ENCODE measurements at places on chromosomes 16 and 17.

DNA sequence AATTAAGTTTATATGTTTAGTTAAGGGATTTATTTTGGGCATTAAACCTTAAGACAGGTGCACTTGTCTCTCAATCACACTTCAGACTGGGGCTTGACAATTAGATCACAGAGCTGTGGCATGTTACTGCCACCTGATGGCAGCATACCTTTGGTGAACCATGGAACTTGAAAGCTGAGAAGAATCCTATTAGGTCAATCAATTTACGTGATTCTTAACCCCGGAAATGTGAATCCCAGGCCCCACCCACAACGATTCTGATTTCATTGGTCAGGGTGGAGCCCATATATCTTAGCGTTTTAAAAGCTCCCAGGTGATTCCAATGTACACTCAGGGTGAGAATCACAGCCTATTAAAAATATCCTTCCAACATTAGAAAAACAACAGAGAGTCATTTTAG lies 91.0 kb downstream of the GSG1L start:
- peak; percentile 48 for DNase-seq

GRCh38 chr16:590188-590814 lies 435 bp downstream of the RAB40C start:
- DNase-seq, result no peak

DNA sequence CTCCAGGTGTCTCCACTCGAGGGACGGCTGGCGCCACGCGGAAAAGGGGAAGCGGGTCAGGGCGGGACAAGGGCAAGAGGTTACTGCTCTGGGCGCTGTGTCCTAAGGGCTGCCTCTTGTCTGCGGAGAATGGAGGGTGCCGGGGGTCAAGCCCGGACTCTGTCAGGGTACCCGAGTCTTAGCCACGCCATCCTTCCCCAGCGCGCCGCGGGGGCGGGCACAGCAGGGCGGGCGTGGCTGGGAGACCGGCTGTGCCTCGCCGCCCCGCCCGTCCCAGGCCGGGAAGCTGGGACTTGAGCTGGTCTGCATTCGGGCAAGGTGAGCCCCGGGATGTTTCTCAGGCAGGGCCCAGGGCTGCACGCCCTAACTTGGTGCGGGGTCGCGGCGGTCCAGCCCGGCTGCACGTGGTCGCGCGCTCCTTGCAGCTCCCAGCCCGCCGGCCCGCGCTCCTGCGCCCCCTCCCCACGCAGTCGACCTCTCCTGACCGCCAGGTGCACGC lies 6.2 kb upstream of the ACTG1 start:
- no peak for DNase-seq

GRCh38 chr16:50539053-50539695 lies 9.0 kb upstream of the NKD1 start:
- no peak for DNase-seq

GRCh38 chr16:2853531-2854073 lies 4.4 kb downstream of the PRSS22 start:
- no peak for DNase-seq

DNA sequence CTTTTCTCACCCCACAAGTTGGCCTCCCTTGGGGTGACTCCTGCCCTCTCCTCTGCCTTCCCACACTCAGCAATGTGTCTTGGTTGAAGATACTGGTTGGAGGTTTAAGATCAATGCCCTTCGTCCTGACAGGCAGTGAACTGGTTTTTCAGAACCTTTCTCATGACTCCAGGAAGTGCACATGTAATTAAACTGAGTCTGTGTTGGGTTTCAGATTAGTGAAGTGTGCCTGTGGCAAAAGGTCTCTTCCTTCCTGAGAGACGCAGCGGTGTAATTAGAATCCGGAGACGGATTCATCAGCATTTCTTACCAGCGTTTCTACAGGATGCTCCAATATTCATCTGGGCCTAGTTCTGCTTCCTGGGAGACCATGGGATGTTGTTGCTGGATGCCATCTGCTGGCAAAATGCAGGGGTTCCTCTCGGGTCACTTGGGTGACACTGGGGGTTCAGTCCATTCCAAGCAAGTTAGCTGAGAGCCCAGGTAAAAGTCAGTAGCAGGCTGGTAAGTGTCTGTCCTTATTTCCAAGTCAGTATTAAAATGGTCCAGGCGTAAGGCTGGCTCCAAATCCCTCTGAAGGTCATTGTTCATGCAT lies 233.3 kb downstream of the XYLT1 start:
- DNase-seq, result no peak

DNA sequence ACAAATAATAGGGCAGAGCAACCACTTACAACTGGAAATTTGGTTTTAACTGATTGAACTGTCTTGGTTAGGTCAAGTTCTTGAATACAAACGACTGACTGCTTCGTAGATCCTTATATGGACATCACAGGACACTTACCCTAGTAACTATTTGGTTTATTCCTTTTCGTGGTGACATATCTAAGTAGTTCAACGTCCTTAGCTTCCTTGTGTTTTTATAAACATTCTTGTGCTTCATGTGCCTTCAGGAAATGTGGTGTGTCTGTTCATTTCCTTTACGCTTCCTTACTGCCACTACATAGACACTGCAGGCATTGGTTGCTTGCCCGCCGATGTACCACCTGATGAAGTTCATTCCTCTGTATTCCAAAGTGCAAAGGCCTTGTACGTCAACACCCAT lies 59.3 kb downstream of the USP10 start:
- DNase-seq, result no peak

GRCh38 chr17:1047177-1047878 lies 50.4 kb downstream of the TIMM22 start:
- DNase-seq, result no peak

GRCh38 chr16:53948734-53949430 lies 244.9 kb downstream of the FTO start:
- DNase-seq, result no peak

DNA sequence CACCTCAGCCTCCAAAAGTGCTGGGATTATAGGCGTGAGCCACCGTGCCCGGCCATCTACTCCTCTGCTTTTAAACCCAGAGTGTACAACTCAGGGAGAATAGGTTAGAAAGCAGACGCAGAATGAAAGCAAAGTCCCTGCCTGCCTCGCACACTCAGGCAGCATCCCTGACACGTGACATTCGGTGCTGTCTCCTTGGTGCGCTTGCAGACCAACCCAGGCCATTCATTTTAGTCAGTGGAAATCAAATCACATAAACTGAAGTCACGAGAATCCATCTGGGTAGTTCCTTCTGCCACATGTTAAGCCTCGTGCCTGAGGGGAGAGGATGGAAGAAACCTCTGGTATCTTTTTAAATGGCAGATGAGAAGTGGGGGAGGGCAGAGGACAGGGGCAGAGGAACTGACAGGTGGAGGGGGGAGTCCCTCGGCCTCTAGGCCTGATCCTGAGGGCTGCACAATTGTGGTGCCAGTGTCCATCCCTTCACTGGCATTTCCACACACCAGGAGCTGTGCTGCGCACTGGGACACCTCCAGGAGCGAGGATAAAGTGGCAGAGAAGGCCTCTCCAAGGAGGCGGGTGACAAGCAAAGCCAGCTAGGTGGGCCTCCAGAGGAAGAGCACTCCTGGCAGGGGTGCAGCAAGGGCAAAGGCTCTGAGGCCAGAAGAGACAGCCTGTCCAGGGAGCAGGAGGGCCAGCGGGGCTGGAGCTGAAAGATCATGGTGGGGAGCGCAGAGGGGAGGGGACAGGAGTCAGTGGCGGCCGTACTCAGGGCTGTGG lies 196.3 kb downstream of the KATNIP start:
- no peak for DNase-seq

GRCh38 chr16:54928411-54929089 lies 2.1 kb upstream of the IRX5 start:
- no peak for DNase-seq

- no peak for DNase-seq
Observed at GRCh38 chr16:61182391-61182790, 853.8 kb downstream of the CDH8 start.

- DNase-seq, result no peak
Observed at GRCh38 chr17:32741381-32741780, 135.5 kb downstream of the MYO1D start.
